Right renal cortex interstitium (tissue), 3 donors: ENCODE measurements at places on chromosomes 3 and 15.

GRCh38 chr15:58521293-58521991, 89.7 kb downstream of the LIPC start:
- DNase-seq: no peak

DNA sequence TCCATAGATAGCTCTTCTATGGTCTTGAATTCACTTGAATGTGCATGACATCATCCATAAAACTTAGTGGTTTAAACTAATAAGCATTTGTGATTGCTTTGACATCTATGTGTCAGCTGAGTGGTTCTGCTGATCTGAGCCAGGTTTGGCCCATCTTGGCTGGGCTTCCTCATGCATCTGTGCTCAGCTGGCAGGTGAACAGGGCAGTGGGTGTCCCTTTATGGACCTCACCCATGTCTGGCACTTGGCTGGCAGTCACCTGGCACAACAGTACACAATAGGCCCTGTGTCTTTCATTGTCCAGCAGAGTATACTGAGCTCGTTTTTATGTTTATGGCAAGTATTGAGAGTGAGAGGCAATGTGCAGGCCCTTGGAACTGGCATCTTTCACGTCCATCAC, 73.7 kb upstream of the CNTN6 start:
- DNase-seq: no peak

DNA sequence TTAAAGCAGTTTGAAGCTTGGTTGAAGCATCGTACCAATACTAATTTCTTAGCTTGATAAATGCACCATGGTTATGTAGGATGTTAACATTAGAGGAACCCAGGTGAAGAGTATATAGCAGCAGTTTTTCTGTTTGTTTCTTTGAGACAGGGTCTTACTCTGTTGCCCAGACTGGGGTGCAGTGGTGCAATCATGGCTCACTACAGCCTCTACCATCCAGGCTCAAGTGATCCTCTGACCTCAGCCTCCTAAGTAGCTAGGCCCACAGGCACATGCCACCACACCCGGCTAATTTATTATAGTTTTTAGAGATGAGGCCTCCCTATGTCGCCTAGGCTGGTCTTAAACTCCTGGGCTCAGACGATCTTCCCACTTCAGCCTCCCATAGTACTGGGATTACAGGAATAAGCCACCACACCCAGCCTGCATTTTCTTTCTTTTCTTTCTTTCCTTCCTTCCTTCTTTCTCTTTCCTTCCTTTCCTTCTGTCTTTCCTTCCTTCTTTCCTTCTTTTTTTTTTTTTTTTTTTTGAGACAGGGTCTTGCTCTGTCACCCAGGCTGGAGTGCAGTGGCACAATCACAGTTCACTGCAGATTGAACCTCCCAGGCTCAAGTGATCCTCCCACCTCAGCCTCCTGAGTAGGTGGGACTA, 6.1 kb downstream of the PEAK1 start:
- no peak for DNase-seq

GRCh38 chr15:49031804-49032203, 14.4 kb downstream of the SECISBP2L start:
- no peak for DNase-seq

DNA sequence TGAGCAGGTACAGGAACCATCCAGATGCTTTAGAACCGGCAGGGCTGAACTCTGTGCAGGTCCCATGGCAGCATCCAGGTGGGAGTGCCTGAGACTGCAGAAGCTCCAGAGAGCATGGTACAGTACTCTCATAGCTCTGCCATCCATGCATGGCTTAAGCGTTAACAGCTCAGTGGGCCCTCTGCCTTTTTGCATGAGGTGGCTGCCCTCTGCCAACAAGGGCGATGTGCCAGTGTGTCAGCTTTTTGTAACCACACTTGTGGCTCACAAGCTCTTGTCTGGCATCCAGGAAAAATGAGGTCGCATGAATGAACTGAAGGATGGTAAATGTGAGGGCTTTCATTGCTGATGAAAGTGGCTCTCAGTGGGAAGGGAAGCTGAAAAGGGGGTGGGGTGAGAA, 950.1 kb downstream of the DIPK2A start:
- DNase-seq: no peak
